Lower lobe of right lung (tissue), 2 donors: ENCODE measurements at places on chromosomes 11 and 22. TPM values are rescaled to one million over a fixed set of nuclear protein-coding genes. Genes with fewer than 3 reads are reported as not detected.

- H3K36me3 ChIP-seq: no peaks in the 10 kb centered on the region
- H3K27ac ChIP-seq: peak overlapping the region; percentile 34
- H3K27me3 ChIP-seq: no peaks in the 10 kb centered on the region
Measured at GRCh38 chr11:121449123-121449522, 3.0 kb upstream of the SORL1 start.

DNA sequence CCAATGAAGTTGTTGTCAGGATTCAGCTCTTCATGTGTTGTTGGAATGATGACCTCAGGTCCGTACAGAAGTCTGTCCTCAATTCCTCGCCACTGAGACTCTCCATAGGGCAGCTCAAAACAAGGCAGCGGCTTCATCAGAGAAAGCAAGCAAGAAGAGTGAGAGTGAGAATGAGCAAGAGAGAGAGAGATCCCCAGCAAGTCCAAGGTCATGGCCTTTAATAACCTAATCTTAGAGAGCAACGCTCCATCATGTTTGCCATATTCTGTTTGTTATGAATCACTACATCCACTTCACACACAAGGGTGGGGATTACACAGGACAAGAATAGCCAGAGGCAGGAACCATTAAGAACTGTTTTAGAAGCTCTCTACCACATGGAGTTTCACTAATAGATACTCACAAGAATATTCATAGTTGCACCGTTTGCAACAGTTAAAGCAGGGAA lies 23.3 kb upstream of the MMP7 start:
- no peak overlapping the region for H3K4me3 ChIP-seq
- H3K27me3 ChIP-seq: no peaks in the 10 kb centered on the region
- H3K4me1 ChIP-seq: no peaks in the 10 kb centered on the region

DNA sequence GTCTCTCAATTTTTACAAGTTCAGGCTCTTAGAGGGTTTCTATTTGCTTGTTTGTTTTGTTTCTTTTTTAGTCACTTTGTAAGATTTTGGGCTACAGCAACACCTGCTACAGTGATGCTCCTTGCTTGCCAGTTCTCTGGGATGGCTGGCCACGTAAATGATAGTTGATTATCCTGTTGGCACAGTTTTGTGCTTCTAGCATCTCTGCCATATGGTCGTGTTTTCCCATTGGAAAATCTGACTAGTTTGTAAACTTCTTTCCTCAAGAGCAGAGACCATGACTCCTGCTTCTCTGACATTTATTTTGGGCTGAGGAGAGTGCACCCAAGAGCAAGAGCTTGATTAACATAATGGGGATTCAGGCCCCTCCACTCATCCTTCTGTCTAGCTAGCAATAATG lies 1621.6 kb upstream of the RAG2 start:
- no peaks in the 10 kb centered on the region for H3K27me3 ChIP-seq
- H3K27ac ChIP-seq: no peak overlapping the region
- H3K36me3 ChIP-seq: no peaks in the 10 kb centered on the region
- H3K4me3 ChIP-seq: no peak overlapping the region
- DNase-seq: no peak
- H3K4me1 ChIP-seq: no peaks in the 10 kb centered on the region

GRCh38 chr11:62593434-62594044 lies 2.2 kb upstream of the TUT1 start:
- H3K27me3 ChIP-seq: no peaks in the 10 kb centered on the region
- peaks cover 56% of the 10 kb centered on the region for H3K36me3 ChIP-seq
- H3K4me1 ChIP-seq: peaks cover 36% of the 10 kb centered on the region
- H3K27ac ChIP-seq: no peak overlapping the region

GRCh38 chr11:636511-637332 lies at the start of gene DRD4:
Gene DRD4, plus strand, starts transcription at chr11:637269. Its CDS starts 36 bp downstream, at chr11:637305.
- peaks cover 4% of the 10 kb centered on the region for H3K36me3 ChIP-seq
- H3K4me1 ChIP-seq: peaks cover 16% of the 10 kb centered on the region
- H3K27ac ChIP-seq: no peak within 1 kb of the TSS
- DNase-seq: no peak
- peaks cover 32% of the 10 kb centered on the region for H3K27me3 ChIP-seq

DNA sequence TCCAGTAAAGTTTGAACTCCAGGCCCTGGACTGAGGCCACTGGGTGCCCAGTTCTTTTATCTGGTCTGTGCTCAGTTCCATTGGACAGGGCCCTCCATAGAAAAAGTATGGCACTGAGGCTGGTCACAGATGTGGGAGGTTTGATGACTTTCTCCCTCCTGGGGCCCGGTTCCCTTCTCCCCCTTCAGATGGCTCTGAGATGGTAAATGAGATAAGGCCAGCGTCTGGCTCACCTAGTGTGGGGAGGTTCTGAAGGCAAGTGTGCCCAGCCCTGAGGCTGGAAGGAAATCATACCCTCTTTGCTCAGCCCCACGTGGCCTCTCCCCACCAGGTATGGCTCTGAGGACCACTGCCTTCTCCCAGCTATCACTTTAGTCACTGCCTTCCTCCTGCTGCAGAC lies 1.5 kb upstream of the CLDN5 start:
- peak overlapping the region; percentile 91 for H3K27ac ChIP-seq
- H3K27me3 ChIP-seq: peaks cover 52% of the 10 kb centered on the region
- peak overlapping the region; percentile 61 for H3K4me3 ChIP-seq

GRCh38 chr11:77036398-77036797 lies 2.2 kb downstream of the B3GNT6 start:
- peaks cover 38% of the 10 kb centered on the region for H3K27me3 ChIP-seq
- peaks cover 11% of the 10 kb centered on the region for H3K4me1 ChIP-seq
- no peak for DNase-seq
- H3K27ac ChIP-seq: no peak overlapping the region

- no peak overlapping the region for H3K4me3 ChIP-seq
- no peaks in the 10 kb centered on the region for H3K36me3 ChIP-seq
- no peak for DNase-seq
Measured at GRCh38 chr11:120696597-120697218, 185.2 kb downstream of the GRIK4 start.

MRGPRF gene
- 11.5 TPM for total RNA-seq

ACCSL gene
- total RNA-seq: not detected

ANO3 gene
- total RNA-seq: 0.27 TPM

NECTIN1 gene
- total RNA-seq: 9.1 TPM

PDGFB gene
- 30.5 TPM for total RNA-seq

GNAZ gene
- 2.4 TPM for total RNA-seq

OSBP2 gene
- total RNA-seq: 3.1 TPM

RAB39A gene
- total RNA-seq: 3.1 TPM
